CD4-positive, alpha-beta memory T cell (primary cell): ENCODE measurements at places on chromosomes 1 and 21.
A peak's percentile ranks its signal among the peaks of the same experiment; 100 is the strongest.

GRCh38 chr1:245153081-245153551 lies 1.7 kb upstream of the KIF26B start:
- DNase-seq: peak; percentile 61

- DNase-seq: no peak
Measured at GRCh38 chr1:177928194-177928593, 41.7 kb downstream of the SEC16B start.

GRCh38 chr1:27391511-27392095 lies 819 bp upstream of the GPR3 start:
- DNase-seq: peak; percentile 55

- no peak for DNase-seq
Measured at GRCh38 chr1:187817782-187818181, 989.0 kb downstream of the PLA2G4A start.

DNA sequence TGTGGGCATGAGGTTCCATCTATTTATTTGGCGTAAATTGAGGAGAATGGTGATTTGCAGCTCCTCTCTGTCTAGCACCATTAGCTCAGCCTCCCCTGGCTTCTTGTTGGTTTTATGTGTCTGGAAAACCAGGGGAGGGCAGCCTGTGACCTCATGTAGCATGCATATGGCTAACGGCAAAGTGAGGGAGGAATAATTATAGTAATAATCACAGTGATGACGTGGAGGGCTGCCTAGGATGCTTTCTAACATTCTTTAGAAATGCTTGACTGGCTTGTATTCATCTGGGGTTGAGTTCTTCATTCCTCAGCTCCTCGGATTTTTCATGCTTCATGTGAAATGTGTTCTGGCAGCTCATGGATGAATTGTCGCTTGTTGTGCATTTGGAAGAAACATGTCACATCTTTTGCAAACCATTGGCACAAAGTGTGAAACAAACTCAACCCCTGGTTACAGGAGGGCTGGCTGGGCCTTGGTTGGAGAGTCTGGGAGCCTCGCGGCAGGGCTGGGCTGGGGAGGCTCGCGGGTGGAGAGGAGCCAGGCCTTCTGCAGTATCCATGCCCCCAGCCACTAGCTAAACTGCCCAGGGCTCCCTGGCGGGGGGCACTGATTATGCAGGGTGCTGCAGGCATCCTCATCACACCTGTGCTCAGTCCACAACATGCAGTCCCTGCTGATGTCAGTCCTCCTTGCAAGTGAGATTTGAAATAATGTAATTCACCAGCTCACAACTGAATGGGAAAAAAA lies 149.6 kb downstream of the DISC1 start:
- no peak for DNase-seq

- no peak for DNase-seq
Measured at GRCh38 chr1:98196012-98196411, 275.2 kb upstream of the DPYD start.
